ENCODE measurements at places on chromosomes 5 and 9.

DNA sequence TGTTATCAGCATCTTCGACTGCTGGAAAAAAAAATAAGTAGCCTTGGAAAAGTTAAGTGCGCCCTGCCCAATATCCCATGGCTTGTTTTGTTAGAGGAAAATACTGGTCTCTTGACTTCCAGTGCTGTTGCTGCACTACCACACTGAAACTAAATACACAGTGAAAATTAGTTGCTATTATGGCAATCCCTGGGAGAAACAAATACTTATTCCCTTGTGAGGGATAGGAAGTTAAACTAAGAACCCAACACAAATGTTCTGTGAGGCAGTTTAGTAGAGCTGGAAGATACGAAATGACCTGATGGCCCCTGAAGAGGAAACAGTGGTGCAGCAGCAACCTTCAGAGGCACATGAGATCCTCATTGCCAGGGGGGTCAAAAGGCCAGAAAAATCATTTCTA is 164.0 kb downstream of the ARL15 start:
- DNase-seq: no peak

GRCh38 chr5:169426784-169427183 is 125.8 kb upstream of the SLIT3 start:
- DNase-seq: no peak

DNA sequence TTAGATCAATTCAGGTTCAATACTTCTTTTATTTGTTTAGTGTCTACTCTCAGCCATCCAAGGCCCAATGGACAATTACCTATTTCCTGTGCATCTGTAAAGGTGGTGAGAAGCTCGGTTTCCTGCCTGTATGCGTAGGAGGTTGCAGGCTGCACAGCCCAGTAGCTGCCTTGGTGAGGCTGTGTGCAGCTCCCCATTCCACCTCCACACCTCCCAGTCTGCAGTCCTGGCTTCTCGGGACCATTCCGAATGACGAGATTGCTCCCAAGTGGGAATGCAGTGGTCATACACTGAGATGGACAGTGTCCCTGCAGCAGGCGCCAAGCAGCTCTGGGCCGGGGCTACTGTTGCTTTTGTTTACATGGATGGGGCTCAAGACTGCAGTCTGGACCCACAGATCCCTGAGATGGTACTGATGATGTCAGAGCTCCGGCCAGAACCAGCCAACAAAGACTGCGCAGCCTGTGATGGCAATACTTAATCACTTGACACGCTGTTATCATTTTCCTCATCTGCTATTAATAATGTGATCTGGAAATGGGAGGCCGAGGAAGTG is 206.1 kb upstream of the IRX1 start:
- no peak for DNase-seq

GRCh38 chr9:133002147-133003070 is 23.9 kb downstream of the GFI1B start:
- no peak for DNase-seq
